Bronchial epithelial cell (primary cell): ENCODE measurements at places on chromosomes 5 and 9. TPM values are rescaled to one million over a fixed set of nuclear protein-coding genes. Genes with fewer than 3 reads are reported as not detected.

GRCh38 chr5:8633259-8633658, 764.3 kb downstream of the MTRR start:
- no peak for DNase-seq

The CBY3 gene
- not detected in 2 replicates for total RNA-seq

DNA sequence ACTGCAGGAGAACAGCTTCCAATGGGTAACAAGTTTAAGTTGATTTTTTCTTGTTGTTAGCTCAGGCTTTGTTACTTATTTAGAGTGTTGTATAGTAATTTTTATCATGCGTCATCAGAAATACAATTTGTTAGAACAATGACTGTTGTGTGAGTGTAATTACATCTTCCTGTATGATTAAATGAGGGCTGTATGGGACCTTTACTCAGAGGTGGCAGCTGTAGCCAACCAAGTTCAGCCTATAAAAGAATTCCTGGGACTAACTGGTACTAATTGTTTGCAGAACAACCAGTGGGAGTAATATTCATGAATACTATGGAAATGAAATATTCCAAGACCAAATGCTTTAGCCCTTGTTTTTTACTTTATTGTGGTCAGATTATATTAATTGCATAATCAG, 30.8 kb upstream of the TJP2 start:
- peak; percentile 64 for DNase-seq

GRCh38 chr9:112327718-112328450, 5.5 kb downstream of the PTBP3 start:
- peak; percentile 63 for DNase-seq

DNA sequence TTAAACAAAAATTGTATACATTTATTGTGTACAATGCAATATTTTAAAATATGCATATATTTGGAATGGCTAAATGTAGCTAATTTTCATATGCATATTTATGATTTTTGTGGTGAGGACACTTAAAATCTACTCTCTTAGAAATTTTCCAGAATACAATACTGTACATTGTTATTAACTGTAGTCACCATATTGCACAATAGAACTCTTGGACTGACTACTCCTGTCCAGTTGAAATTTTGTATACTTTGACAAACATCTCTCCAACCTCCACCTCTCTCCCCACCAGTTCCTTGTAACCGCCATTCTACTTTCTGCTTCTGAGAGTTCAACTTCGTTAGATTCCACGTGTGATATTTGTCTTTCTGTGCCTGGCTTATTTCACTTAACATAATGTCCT, 49.2 kb upstream of the TAF11L2 start:
- no peak for DNase-seq

GRCh38 chr5:45454114-45454513, 242.1 kb downstream of the HCN1 start:
- peak; percentile 18 for DNase-seq

DNA sequence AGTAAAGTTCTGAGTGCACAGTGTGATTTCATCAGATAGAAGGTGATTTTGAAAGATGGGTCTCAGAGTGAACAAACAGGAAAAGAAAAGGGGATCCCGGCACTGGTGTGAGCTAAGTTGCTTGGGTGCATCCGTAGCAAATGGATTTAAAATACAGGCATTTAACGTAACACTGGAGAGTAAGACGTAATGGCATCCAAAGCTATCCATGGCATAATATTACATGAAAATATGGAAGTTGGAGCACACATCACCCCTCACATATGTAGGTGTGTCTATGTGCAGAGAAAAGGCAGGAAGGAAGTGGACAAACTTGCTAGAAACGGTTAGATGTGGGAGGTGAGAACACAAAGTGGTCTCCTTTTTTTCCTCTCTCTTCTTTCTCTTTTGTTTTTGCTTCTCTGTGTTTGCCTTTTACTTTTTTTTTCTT, 38.2 kb upstream of the SEMA4D start:
- no peak for DNase-seq

DNA sequence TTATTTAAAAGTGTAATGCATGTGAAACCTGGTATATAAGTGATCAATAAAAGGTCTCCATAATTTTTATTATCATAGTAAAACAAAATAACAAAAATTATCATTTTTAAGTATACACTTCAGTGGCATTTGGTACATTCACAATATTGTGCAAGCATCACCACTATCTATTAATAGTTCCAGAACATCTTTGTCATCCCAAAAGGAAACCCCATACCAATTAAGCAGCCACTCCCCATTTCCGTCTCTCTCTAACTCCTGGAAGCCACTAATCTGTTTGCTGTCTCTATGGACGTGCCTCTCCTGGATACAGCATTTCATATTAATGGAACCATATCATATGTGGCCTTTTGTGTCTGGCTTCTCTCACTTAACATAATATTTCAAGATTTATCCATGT, 7.6 kb downstream of the OLFML2A start:
- no peak for DNase-seq

DNA sequence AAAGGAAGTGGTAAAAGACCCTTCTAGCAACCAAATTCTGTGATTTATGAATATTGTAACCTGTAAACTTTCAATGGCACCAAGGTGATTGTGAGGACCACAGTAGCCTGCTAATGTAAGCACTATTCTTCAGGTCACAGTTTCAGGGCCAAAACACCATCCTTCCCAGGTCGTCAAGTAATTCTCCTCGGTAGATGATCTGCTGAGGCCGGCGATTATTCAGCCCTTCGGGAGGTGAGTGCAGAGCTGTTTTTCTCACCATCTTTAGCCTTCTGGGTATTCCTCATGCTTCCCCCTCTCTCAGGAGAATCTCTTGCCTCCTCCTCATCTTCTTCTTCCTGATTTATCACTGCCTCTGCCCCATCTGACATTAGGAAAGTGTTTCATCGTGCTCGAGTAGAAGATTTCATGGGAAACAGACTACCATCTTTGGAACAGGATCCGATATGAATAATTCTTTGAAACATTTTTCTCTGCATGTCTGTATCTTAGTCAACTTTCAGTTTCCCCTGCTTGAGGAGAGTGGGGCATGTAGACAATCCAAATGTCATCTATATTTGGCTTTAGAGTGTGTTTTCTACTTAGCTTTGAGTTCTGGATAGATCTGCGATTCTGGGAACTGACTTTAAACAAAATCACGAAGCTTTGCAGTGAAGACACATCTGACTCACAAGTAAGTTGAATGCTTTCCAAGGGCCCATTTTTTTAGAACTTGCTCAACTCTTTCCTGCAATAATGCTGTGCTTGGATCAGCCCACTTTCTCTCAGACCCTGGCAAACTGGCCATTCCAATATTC, 173.9 kb downstream of the AOPEP start:
- DNase-seq: peak; percentile 90

The SLC6A18 gene
- total RNA-seq: not detected in 2 replicates

GRCh38 chr5:102772273-102772672, 17.2 kb downstream of the PAM start:
- DNase-seq: no peak

DNA sequence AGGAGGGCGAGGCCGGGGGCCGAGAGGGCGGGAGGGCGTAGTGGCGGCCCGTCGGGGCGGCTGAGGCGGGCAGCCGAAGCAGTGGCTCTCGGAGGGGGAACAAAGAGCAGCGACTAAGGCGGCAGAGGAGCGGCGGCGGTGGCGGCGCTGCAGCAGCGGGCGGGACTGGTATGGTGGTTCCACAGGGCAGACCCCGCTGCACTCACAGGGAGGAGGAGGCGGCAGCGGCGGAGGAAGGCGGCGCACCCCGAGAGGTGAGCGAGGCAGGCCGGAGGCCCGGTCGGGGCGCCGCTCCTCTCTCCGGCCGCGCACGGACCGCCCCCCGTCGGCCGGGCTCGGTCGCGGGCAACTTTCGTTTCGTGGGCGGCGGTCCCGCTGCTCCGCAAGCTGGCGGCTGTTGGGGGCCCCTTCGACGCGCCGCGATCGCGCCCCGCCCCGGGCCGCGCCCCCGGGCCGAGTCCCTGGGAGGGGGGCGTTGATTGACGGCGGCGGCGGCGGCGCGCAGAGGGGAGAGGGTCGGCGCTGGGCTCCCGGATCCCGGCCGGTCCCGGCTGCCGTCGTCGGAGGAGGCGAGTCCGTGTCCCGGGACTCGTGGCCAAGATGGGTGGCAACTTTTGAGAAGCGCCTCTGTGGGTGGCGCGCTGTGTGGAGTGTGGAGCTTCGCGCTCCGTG, 467 bp downstream of the CNOT6 start:
- DNase-seq: no peak
